Left hindlimb (tissue), 1 donor: ENCODE measurements at places on chromosomes 7 and 10.

- no peak for DNase-seq
Measured at GRCh38 chr10:60230892-60231291, 158.8 kb downstream of the ANK3 start.

- no peak for DNase-seq
Measured at GRCh38 chr10:130802301-130802700, 509.2 kb downstream of the TCERG1L start.

GRCh38 chr7:139682136-139683013, 95.4 kb downstream of the HIPK2 start:
- no peak for DNase-seq

- DNase-seq = no peak
Measured at GRCh38 chr10:33441561-33441960, 107.1 kb upstream of the NRP1 start.

GRCh38 chr10:78623578-78624215, 445.1 kb upstream of the ZMIZ1 start:
- DNase-seq = no peak
